ENCODE measurements at places on chromosomes 6 and 20.

DNA sequence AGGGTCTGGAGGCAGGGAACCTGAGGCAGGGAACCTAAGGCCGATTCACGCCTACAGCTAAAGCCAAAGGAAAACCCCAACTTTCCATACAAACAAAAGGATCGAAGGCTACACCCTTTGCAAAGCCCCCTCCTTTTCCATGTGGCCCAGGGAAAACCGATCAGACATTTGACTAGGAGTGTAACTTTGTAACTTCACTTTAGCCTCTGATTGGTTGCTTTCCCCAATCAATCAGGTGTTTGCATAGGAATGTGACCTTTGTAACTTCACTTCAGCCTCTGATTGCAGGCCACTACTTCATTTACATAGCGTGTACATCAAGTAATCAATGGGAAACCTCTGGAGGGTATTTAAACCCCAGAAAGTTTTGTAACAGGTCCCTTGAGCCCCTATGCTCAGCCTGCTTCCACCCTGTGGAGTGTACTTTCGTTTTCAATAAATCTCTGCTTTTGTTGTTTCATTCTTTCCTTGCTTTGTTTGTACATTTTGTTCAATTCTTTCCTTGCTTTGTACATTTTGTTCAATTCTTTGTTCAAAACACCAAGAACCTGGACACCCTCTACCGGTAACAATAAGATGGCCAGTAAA is 43.3 kb downstream of the CHD6 start:
- DNase-seq, result no peak

GRCh38 chr6:105983763-105984162 is 102.4 kb upstream of the PRDM1 start:
- no peak for DNase-seq

GRCh38 chr20:34015401-34016335 is 22.0 kb downstream of the RALY start:
- no peak for DNase-seq

- no peak for DNase-seq
Observed at GRCh38 chr6:124688369-124688768, 273.9 kb upstream of the RNF217 start.

DNA sequence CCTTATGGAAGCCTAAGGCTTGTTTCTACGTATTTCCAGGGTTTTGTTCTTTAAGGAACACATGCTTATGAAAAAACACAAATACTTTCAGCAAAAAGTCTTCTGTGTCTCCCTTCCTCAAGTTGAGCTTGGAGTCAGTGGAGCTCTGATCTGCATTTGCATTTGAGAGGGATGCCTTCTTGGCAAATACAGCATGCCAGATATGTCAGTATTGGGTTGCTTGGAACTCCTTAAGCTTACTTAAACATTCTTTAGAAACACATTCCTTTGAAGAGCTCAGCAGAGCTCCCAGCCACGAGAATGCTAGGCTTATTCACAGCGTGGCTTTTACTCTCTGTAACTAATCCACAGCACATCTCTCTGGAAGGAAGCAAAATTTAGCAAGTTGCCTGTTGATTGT is 68.3 kb downstream of the ANKRD6 start:
- peak; percentile 9 for DNase-seq

DNA sequence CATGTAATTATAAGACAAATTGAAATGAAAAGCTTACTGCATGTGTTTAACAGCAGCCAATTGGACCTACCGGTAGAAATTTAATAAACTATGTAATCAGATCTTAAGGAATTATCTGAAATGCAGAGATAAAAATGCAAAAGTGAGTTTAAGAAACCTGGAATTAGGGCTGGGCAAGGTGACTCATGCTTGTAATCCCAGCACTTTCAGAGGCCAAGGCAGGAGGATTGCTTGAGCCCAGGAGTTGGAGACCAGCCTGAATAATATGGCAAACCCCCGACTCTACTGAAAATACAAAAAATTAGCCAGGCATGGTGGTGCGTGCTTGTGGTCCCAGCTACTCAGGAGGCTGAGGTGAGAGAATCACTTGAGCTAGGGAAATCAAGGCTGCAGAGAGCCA is 74.1 kb downstream of the HFE start:
- DNase-seq, result no peak

- no peak for DNase-seq
Observed at GRCh38 chr6:143689852-143690251, 12.1 kb downstream of the PHACTR2 start.

DNA sequence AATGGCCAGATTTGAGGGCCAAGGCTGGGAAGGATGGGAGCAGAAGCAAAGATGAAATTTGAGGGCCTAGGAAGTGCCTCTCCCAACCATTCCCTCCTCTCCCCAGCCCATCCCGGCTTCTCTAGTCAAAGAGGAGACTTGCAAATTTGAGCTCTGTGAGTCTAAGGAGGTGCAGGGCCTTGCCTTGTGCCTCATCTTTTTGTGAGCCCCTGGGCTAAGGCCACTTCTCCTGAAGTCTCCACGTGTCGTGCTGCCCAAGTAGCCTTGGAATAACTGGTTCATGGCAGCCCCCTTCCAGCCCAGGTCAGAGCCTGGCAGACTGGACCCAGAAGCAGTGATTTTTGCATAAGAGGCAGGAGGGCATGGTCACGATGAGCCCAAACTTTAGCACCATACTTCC is 6.7 kb downstream of the PTGIS start:
- DNase-seq, result no peak

- DNase-seq, result no peak
Observed at GRCh38 chr20:56268536-56268935, 20.0 kb downstream of the MC3R start.

GRCh38 chr6:90219209-90219985 is 77.2 kb downstream of the BACH2 start:
- peak; percentile 63 for DNase-seq

GRCh38 chr6:94893327-94893726 is 684.0 kb upstream of the MANEA start:
- DNase-seq, result no peak

GRCh38 chr6:43268355-43268700 is 25.0 kb downstream of the TTBK1 start:
- DNase-seq, result no peak

DNA sequence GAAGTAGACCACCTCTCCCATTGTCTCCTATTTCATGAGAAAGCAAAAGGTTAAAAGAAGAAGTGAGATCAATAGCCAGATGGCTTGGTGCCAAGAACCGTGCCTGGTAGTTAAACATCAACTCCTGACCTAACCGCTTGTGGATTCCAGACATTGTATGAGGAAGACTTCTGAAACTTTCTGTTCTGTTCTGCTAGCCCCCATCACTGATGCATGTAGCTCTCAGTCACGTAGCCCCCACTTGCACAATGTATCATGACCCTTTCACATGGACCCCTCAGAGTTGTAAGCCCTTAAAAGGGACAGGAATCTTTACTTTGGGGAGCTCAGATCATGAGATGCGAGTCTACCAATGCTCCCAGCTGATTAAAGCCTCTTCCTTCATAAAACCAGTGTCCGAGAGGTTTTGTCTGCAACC is 301.2 kb downstream of the RNGTT start:
- no peak for DNase-seq

DNA sequence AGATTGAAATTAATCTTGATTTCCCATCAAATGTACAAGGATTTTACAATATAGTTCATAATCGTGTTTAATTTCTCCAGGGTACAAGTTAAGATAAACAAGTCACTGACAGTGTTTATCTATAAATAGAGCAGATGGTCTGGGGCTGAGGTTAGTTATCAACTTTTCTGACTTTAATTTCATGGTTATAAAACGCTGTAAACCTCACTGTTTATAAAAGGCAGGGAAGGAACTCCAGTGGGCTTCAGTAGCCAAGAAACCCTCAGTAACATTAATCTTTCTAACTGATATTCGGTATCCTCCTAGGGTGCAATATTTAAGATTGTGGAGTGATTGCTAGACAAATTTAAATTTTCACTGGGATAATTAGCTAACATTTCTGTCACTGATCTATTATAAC is 68.6 kb downstream of the GFRAL start:
- no peak for DNase-seq

DNA sequence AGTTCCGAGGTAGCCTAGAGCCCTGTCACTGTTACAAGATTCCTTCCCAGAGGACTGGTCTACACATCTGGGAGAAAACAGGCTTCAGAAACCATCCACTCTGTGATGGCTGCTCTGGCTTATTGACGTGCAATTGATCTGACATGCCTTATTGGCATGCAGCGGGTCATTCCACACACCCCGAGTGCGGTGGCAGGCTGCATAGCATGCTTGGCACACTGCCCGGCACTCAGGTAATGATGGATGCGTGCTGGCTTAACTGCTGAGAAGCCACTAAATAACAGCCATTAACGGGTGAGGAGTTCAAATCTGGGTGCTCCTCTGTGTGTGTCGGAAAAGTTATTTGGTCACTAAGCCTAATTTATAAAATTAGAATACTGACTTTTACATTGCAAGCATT is 67.9 kb upstream of the CDH4 start:
- DNase-seq, result no peak

GRCh38 chr20:46309945-46310344 is 1.6 kb upstream of the CDH22 start:
- no peak for DNase-seq

DNA sequence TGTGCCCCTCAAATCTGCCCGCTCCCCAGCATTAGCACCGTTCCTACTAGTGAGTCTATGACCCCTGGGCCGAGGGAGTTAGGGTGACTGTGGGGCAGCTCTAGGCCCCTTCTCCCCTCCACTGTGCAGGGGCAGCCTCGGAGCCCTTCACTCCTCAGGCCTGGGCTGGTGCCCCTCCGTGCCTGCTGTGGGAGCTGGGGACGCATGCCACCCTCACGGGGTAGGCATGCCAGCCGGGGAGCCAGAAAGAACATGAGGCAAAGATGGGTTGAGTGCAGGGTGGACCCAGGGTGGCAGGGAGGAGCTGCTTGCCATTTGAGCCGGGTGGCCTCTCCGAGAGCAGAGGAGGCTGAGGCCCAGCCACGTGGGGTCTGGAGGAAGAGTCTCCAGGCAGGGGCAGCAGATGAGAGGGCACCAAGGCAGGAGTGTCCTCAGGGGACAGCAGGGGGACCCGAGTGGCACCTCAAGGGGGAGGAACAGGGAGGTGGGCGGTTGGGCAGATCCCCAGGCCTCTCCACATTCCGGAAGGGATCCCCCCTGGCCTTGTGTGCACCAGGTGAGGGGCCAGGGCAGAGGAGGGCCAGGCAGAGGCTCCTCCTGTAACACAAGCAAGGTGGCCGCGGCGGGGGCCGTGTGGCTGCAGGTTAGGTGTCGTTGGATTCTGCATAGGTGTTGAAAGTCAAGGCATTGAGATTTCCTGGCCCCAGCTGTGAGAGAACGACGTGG is 18.6 kb upstream of the LSM14B start:
- no peak for DNase-seq

DNA sequence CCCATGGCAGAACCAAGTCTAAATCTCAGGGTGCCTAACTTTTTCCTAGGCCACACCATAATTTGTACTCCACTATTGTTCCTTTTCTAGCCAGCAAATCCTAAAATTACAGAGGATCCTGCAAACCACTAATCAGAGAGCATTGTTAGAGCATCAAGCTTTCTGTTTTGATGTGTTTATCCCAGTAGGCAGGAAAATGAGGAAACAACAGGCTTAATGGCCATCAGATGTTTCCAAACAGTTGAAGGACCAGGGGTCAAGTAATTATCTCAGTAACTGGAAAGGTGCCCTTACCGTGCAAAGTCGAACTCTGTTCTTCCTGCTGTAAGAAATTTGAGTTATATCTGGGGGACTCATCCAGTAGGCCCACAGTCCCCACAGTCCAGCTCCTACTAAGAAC is 58.7 kb downstream of the RALY start:
- no peak for DNase-seq

DNA sequence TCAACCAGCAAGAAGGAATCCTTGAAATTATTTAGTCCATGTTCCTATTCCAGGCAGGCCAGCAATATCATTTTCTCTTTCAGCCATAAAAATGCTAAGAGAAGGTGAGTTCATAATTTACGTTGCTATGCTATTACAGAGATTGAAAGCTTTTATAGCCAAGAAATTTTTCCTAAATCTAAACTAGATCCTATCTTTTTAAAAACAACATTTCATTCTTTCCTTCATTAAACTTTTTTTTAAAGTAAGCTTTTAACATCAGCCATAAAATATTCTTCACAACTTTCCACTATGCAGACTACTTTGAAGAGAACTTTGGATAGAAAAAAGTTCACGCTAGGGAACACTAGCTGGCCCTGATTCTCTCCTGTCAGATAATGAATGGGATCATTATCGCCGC is 159.8 kb downstream of the RPS12 start:
- no peak for DNase-seq

GRCh38 chr20:46323557-46323956 is 15.3 kb upstream of the CDH22 start:
- no peak for DNase-seq

GRCh38 chr20:46701986-46702385 is 7.5 kb upstream of the SLC2A10 start:
- no peak for DNase-seq

DNA sequence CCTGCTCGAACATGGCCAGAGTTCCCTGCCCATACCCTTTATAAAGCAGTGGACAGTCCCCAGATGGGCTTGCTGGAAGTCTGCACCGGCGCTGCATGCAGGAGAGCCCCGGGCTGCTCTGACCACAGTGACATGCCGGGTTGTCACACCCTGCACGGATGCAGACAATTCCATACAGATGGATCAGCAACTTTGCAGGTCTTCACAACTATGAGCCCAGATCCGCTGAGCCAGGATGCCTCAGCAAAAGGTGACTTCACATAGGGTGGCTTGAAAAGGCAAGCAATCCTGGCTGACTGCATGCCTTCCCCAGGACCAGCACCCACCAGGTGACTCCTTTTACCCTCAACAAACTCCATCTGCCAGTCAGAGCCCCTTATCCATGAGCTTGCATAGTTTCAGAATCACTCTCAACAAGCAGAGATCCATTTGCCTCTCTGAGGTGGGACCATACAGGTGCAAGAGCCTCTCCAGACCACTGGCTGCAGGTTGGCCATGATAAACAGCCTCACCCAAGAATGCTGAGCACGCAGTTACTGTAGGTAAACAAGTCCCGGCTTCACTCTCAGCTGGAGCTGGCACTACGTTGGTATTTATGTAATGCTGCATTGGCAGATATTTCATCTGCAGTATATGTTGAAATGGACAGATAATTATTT is 183.0 kb upstream of the QKI start:
- DNase-seq, result no peak

DNA sequence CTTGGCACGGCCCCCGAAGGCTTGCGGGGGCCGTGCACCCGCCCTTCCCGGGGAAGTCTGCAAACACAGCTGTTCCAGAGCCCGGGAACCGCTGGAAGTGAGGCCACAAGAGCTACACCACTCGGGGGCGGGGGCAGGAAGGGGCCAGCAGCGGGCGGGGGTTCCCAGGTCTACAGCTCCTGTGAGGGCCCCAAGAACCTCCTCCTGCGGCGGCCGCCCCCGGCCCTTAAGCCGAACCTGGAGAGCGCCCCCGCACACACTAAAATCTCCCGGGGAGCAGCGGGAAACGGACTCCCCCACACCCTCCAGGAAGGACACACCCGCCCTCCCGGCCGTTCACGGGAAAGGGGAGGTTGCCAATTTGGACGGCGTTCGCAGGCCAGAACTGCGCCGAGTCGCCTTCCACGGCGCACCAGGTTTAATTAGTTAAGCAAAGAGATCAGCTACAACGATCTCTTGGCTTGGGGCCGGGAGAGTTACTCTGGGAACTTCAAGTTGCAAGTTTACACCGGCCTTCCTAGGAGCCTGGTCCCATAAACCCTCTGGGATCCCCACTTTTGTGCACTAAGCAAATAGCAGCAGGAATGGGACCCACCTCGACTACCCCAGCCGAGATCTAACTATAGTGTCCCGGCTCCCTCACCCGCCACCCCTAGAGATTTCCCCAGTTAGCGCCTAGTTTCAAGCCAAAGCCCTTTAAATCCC is 1.7 kb downstream of the JAG1 start:
- no peak for DNase-seq

- DNase-seq, result no peak
Observed at GRCh38 chr6:132952031-132952867, 137.9 kb downstream of the RPS12 start.

GRCh38 chr6:134446218-134446848 is 128.4 kb upstream of the SGK1 start:
- no peak for DNase-seq

Measured in AG04449 (cell line).